Ovary (tissue), 10 donors: ENCODE measurements at places on chromosomes 6 and 20.
A peak's percentile ranks its signal among the peaks of the same experiment; 100 is the strongest.

DNA sequence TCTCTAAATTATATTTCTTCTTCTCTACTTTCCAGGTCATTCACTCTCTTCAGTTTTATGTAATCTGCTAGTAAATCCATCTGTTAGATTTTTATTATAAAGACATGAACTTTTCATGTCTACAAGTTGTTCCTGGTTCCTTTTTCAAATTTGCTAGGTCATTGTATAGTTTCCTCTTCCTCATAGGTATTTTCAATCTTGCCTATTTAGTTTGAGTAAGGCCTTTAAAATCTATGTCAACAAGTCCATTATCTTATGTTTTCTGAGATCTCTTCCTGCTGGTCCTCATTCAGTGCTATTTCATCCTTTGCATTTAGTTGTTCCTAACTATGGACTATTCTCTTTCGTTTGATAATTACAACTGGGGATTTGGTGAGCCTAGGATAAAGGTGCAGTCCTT is 11.0 kb downstream of the RRBP1 start:
- peaks cover 11% of the 10 kb centered on the region for H3K4me1 ChIP-seq
- H3K27ac ChIP-seq, result no peak overlapping the region
- no peaks in the 10 kb centered on the region for H3K36me3 ChIP-seq

GRCh38 chr6:47209632-47210031 is 100.1 kb downstream of the TNFRSF21 start:
- H3K4me3 ChIP-seq, result no peak overlapping the region
- H3K36me3 ChIP-seq, result no peaks in the 10 kb centered on the region
- H3K27ac ChIP-seq, result no peak overlapping the region
- H3K4me1 ChIP-seq, result no peaks in the 10 kb centered on the region
- DNase-seq, result no peak

DNA sequence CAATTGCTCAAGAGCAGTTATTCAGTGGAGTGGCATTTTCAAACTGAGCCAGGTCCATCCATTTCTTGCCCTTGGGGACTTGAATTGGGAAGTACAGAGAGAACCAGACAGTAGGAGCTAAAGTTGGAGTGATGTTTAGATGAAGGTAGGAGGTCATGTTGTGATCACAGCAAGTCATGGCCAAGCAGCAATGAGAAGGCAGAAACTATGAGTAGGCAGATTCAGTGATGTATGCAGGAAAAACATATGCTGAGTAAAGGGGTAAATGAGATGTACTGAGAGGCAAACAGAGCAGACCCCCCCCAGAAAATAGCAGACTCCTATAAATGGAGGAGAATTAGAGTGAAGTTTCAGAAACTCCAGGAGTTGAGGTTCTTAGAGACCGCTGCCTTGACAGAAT is 95.8 kb downstream of the PERP start:
- no peaks in the 10 kb centered on the region for H3K27me3 ChIP-seq
- H3K27ac ChIP-seq, result no peak overlapping the region
- H3K4me3 ChIP-seq, result no peak overlapping the region

DNA sequence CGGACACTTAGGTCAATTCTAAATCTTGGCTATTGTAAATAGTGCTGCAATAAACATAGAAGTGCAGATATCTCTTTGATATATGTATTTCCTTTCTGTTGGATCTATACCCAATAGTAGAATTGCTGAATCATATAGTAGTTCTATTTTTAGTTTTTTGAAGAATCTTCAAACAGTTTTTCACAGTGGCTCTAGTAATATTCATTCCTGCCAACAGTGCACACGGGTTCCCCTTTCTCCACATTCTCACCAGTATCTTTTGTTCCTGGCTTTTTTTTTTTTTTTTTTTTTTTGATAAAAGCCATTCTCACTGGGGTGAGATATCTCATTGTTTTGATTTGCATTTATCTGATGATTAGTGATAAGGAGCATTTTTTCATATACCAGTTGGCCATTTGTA is 1.8 kb upstream of the FBXL4 start:
- no peak overlapping the region for H3K27ac ChIP-seq
- no peaks in the 10 kb centered on the region for H3K36me3 ChIP-seq
- H3K4me1 ChIP-seq, result peaks cover 6% of the 10 kb centered on the region
- H3K27me3 ChIP-seq, result no peaks in the 10 kb centered on the region
- no peak for DNase-seq

DNA sequence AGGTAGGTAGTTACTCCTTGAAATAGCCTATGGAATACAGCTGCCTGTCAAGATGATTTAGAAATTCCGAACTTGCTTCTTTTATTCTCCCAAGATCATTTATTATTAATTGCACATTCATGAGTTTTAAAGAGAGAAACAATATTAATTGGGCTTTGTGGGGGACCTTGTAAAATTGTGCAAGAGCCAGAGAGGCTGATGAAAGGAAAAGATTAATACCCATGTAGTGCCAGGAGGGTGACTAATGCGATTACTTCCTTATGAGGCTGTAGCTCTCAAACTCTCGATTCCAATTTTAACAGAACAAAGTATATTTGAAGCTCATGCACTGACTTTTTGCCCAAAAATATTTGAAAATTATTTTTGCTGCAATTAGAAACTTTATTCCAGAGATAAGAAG is 423.8 kb upstream of the ID4 start:
- no peaks in the 10 kb centered on the region for H3K4me1 ChIP-seq
- no peak for DNase-seq
- H3K27me3 ChIP-seq, result no peaks in the 10 kb centered on the region
- no peak overlapping the region for H3K27ac ChIP-seq

DNA sequence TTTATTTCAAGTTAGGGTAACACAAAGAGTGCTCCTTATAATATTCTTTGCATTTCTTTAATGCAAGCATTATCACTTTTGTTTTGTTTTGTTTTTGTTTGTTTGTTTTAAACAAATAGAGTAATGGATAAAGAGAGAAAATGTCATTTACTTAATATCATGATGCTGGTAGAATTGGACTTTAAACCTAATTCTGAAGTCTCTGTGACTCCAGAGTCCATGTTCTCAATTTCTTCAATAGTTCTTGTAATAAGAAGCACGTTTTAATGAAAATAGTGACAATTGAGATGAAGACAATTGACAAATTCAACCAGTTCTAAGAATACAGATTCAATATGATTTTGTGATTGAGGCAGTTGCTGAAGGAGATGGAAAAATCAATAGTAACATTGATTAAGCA is 30.3 kb upstream of the MANEA start:
- DNase-seq, result no peak
- H3K36me3 ChIP-seq, result no peaks in the 10 kb centered on the region
- no peaks in the 10 kb centered on the region for H3K4me1 ChIP-seq

DNA sequence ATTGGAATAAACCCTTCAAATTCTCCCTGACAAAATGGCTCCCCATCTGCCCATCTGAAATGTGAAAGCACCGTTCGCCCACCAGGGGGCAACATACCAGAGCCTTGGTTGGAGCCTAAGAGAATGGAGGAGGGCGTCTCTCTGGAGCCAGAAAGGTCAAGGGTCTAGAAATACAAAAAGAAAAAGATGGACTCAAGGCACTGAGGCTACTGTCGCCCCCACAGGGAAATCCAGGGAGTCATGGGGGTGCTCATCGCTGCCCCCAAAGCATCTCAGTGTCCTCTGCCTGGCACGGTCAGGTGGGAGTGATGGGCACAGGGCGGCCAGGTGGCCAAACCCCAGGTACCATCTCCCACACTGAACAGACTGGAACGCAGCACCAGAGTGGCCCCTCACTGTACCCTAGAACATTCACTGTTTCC is 136.3 kb downstream of the ZMYND8 start:
- DNase-seq, result no peak
- no peak overlapping the region for H3K27ac ChIP-seq
- H3K27me3 ChIP-seq, result no peaks in the 10 kb centered on the region
- H3K36me3 ChIP-seq, result no peaks in the 10 kb centered on the region

DNA sequence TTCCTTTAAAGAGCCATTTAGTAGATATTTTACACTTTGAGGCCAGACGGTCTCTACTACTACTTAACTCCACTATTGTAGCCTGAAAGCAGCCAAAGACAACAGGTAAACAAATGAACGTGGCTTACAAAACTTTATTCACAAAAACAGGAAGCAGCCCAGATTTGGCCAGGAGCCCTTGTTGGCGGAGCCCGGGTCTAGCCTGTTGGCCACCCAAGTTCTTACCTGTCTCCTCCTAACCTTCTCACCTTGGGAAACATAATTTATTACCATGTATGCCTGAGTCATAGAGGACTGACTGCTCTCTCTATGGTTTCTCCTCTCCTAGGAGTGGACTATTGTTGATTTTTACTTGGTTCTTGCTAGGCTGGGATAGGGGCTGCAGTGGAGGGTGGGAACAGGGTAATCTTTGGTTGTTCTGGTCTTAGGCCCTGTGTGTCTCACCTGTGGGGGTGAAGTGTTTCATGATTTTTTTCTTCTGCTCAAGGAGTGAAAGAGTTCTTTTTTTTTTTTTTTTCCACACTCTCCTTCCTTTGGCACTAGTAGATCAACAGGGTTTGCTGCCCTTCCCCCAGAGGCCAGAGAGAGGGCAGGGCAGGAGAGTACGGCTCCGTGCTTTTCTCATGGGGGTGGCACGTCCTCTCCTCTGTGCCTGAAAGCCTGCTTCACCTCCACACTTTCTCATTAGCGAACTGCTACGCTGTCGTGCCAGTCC is 90.0 kb downstream of the RPP40 start:
- DNase-seq, result no peak
- H3K4me3 ChIP-seq, result no peak overlapping the region
- no peak overlapping the region for H3K27ac ChIP-seq

DNA sequence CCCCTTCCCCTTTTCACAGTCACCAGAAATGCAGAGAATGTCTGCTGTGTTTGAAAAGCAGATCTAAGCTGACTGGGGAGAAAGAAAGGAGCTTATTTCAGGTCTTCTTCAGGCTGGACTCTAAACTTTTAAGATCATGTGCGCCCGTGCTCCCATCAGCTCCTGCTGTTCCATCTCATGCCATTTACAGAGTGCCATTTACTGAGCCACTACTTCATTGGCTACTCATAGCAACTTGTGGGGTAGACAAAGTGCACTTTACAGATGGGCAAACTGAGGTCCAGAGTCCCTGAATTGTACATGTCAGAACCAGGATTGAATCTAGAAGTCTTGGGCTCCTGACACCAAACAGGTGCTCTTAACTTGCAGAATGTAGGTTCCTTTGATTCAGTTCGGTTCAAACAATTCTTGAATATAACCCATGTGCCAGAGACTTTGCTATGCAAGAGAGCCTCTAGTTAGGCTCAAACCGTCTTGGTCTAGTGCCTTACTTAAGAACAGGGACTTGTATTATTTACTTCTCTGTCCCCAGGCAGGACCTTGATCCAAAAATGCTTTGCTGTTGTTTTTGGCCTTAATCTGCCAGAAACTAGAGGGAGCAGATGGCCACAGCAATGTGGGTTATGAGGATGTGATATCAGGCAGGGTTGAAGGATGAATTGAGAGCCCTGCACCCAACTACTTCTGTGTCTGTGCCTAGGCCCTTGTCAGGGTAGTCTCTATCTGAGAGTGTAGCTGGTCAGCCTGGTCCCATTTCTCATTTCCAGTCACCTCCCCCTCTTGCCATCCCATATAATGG is 56.4 kb downstream of the RALY start:
- no peaks in the 10 kb centered on the region for H3K36me3 ChIP-seq
- H3K4me1 ChIP-seq, result peaks cover 21% of the 10 kb centered on the region
- H3K4me3 ChIP-seq, result no peak overlapping the region

GRCh38 chr20:56467968-56468315 is 485 bp upstream of the RTF2 start:
- H3K27me3 ChIP-seq, result no peaks in the 10 kb centered on the region
- H3K4me1 ChIP-seq, result peaks cover 7% of the 10 kb centered on the region
- DNase-seq, result no peak
- H3K4me3 ChIP-seq, result peak overlapping the region; percentile 72
- H3K27ac ChIP-seq, result peak overlapping the region; percentile 33

GRCh38 chr20:56359212-56360132 is 698 bp downstream of the FAM210B start:
- no peaks in the 10 kb centered on the region for H3K27me3 ChIP-seq
- H3K4me3 ChIP-seq, result peak overlapping the region; percentile 70
- H3K36me3 ChIP-seq, result no peaks in the 10 kb centered on the region
- DNase-seq, result peak; percentile 72

- no peak for DNase-seq
- no peaks in the 10 kb centered on the region for H3K4me1 ChIP-seq
- no peak overlapping the region for H3K4me3 ChIP-seq
- no peaks in the 10 kb centered on the region for H3K27me3 ChIP-seq
Measured at GRCh38 chr6:139549561-139550070, 175.2 kb upstream of the CITED2 start.

GRCh38 chr6:80959034-80959433 is 793.4 kb downstream of the TENT5A start:
- H3K36me3 ChIP-seq, result no peaks in the 10 kb centered on the region
- DNase-seq, result no peak
- H3K4me3 ChIP-seq, result no peak overlapping the region
- no peak overlapping the region for H3K27ac ChIP-seq
- no peaks in the 10 kb centered on the region for H3K4me1 ChIP-seq

DNA sequence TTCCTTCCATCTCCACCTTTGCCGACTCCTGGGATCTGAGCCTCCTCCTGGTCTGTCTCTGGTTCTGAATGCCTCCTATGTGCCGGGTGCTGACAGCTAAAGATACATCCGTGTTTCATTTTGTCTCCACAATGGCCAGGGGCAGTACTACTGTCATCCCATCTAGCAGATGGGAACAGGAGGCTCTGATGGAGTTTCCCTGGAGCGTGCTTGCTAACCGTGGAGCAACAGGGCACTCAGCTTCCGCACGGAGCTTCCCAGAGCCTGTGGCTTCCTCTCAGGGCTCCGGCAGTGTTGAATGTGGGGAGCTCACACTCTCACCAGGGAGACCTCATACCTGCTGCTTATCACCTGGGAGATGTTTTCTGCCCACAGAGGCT is 11.9 kb upstream of the NPBWR2 start:
- peaks cover 2% of the 10 kb centered on the region for H3K4me1 ChIP-seq
- H3K27ac ChIP-seq, result no peak overlapping the region
- H3K27me3 ChIP-seq, result no peaks in the 10 kb centered on the region

GRCh38 chr6:69061066-69061465 is 426.0 kb downstream of the ADGRB3 start:
- DNase-seq, result no peak
- no peaks in the 10 kb centered on the region for H3K4me1 ChIP-seq
- no peaks in the 10 kb centered on the region for H3K27me3 ChIP-seq
- H3K27ac ChIP-seq, result no peak overlapping the region
- no peak overlapping the region for H3K4me3 ChIP-seq
- H3K36me3 ChIP-seq, result no peaks in the 10 kb centered on the region

GRCh38 chr6:24908650-24909035 is 27.1 kb downstream of the RIPOR2 start:
- no peak for DNase-seq
- H3K4me3 ChIP-seq, result peak overlapping the region; percentile 64
- H3K27ac ChIP-seq, result no peak overlapping the region
- H3K4me1 ChIP-seq, result no peaks in the 10 kb centered on the region

- H3K27me3 ChIP-seq, result no peaks in the 10 kb centered on the region
- H3K36me3 ChIP-seq, result no peaks in the 10 kb centered on the region
- H3K27ac ChIP-seq, result no peak overlapping the region
- H3K4me1 ChIP-seq, result peaks cover 6% of the 10 kb centered on the region
- H3K4me3 ChIP-seq, result no peak overlapping the region
Measured at GRCh38 chr6:125294925-125295324, 6.8 kb downstream of the HDDC2 start.

DNA sequence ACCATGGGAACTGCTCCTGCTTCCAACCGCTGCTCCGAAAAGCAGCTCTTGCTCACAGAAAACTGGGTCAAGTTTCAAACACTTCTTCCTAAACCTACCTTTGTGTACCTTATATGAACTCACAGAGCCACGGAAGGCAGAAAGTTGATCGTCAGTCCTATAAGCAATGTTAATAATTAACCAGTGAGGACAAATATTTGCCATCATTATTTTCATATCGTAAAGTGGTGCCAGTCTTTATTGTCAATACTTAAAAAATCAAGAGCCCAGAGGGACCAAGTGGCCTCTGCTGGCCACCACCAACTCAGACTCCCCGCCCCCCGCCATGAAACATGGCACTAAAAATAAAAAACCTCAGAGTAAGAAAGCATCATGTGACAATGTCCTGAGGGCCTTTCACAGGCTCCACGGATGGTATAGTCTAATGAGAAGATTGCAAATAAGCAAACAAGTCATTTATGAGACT is 9.1 kb upstream of the PBOV1 start:
- no peak overlapping the region for H3K4me3 ChIP-seq
- H3K27me3 ChIP-seq, result no peaks in the 10 kb centered on the region
- no peak for DNase-seq
- no peak overlapping the region for H3K27ac ChIP-seq
